ENCODE measurements at places on chromosomes 7 and 10.

- peak; percentile 71 for DNase-seq
These were observed 13.1 kb upstream of the CAMK2G start for GRCh38 chr10:73887294-73888039.

DNA sequence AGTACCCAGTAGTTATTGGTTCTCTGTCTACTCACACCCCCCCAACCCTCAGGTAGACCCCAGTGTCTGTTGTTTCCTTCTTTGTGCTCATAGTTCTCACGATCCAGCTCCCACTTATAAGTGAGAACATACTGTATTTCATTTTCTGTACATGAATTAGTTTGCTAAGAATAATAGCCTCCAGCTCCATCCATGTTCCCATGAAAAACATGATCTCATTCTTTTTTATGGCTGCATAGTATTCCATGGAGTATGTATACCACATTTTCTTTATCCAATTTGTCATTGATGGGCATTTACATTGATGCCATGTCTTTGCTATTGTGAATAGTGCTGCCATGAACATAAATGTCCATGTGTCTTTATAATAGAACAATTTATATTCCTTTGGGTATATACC is 2.6 kb upstream of the FRMPD2 start:
- no peak for DNase-seq

GRCh38 chr10:17737027-17737965 is 14.7 kb upstream of the TMEM236 start:
- DNase-seq, result peak; percentile 24

DNA sequence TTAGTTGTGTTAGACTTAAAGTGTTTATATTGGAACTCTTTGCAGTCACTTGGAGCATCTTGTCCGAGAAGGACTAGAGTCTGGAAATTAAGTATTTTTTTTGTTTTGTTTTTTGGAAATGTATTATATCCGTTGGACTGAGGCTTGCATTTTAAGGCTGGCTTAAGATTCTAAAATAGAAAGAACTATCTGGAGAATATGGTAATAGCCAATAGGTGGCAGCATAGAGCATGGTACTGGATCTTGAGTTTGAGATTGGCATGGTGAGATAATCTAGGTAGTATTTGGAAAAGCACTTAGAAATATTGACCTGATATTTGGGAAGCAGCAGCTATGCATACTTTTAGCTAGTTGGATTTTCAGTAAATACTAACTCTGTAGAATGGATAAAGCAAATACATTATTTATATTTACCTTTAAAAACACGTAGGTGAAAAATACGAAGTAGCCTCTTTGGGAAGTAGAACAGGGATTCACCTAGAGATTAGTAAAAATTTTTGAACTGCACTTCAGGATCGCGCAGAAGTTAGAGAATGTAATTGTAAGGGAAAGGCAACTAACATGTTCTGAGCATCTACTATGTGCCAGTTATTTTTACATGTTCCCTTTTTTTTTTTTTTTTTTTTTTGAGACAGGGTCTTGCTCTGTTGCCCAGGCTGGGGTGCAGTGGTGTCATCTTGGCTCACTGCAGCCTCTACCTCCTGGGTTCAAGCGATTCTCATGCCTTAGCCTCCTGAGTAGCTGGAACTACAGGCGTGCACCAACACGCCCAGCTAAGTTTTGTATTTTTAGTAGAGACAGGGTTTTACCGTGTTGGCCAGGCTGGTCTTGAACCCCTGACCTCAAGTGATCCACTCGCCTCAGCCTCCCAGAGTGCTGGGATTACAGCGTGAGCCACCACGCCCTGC is 78.6 kb downstream of the LCOR start:
- peak; percentile 26 for DNase-seq

DNA sequence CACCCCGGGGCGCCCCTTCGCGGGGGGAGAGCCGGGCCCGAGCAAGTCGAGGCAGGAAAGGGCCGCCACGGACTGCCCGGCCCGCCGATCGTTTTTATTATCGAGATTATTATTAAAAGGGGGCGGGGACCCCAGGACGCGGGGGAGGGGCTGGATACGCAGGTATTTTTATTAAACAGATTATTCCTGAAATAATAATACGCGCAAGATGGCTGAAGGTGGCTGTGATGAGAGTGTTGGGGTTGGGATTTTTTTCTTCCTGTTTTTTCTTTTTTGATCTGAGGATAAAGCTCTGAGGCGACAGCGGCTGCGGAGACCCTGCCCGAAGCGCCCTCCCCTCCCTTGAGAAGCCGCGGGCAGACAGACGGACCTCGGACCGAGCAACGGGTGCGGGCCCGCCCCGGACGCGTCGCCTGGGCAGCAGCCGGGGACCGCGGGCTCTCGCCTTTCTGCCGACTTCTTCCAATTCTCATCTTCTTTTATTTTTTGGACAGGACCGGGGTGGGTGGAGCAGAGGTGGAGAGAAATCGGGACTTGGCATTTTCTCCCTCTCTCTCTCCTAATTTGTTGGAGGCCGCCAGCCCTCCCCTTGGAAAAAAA is 1.4 kb upstream of the TRIM8 start:
- DNase-seq, result peak; percentile 65

DNA sequence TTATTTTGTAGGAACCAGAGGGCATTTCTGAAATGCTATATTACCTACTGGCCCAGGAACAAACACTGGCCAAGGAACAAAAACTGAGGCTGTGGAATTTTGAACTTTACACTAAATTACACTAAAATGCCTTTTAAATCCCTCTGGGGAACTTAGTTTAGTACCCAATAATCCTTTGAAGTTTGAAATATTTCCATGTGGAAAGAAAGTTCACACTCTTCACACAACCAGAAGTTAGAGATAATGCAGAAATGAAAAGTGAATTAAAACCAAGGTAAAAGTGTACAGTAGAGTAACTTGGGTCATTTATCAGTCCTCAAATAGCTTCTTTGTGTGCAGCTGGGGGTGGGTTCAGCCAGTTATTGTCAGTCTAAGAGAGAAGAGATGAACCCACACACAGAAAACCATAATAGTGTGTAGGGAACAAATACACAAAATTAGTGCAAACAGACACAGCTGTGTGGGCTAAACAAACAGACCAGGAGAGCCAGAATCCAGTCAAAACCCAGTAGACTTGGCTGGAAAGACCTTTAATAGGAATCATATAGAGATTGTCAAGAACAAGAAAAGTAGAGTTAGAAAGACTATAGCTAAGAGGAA is 46.5 kb upstream of the DGKI start:
- DNase-seq, result no peak

GRCh38 chr10:1287971-1288401 is 231.8 kb downstream of the WDR37 start:
- DNase-seq, result no peak

DNA sequence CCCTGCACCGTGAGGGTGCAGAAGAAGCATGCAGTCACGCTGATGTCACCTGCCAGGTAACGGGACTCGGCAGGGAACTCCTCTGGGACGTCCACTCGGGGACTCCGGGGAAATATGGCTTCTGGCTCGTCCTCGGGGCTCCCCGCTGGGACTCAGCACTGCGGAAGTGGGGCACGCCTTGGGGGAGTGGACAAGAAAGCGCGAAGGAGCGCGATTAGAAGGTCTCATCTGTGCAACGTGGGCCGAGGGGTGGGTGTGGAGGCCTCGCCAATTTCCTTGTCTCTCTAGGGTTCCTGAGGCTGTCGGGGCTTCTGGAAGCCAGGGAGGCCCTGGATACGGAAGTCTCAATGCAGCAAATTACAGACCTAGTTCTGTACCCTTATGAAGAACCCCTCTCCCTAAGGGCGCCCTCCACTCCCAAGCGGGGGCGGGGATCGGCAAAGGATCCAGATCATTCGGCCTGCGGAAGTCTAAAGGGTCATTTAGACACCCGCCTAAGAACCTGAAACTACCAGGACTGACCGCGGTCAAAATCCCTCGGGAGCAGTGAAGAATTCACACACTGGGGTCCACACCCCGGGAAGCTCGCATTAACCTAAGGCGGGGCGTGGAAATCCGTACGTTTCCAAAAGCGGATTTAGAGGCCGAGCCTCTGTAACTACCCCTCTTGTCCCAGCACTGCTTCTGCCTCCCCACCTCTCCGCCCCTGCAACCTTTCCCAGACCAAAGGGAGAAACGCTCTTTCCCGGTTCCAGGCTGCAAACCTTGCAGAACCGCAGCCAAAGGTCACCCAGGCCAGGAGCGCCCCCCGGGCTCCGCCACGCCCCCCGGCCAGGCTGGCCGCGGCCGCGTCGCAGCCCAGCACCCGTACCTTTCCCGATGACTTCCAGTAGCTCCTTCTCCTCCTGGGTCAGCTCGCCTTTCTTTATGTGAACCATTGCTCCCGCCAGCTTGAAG is 640 bp downstream of the ANKMY2 start:
- DNase-seq, result peak; percentile 68

DNA sequence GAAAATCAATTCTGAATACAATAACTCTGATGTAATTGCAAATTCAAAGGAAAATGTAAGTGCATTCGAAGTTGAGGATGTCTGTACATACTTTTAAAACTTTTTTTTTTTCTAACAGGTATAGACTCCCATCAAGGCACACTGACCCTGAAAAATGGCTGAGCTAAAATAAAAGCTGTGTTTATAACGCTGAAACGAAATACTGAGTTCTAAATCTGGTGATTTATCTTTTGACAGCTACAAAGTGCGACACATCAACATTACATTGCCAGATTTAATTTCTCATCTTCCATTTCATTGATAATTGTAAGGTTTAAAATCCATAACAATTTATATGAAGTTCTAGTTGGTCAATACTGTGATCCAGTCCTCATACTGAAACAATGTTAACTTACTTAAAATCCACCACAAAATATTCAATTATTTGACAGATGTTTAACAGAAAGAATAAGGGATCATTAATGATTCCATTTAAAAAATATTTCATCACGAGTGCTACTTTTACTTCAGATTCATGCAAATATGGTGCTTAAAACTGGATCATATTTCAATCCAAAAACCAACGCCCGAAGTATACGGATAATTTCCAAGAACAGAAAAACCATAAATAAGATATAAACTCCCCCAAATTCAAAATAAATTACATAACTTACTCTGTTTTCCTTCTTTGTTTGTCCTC is 1.4 kb downstream of the RAB11FIP2 start:
- DNase-seq, result no peak

GRCh38 chr10:104957178-104957841 is 316.2 kb downstream of the SORCS3 start:
- no peak for DNase-seq

DNA sequence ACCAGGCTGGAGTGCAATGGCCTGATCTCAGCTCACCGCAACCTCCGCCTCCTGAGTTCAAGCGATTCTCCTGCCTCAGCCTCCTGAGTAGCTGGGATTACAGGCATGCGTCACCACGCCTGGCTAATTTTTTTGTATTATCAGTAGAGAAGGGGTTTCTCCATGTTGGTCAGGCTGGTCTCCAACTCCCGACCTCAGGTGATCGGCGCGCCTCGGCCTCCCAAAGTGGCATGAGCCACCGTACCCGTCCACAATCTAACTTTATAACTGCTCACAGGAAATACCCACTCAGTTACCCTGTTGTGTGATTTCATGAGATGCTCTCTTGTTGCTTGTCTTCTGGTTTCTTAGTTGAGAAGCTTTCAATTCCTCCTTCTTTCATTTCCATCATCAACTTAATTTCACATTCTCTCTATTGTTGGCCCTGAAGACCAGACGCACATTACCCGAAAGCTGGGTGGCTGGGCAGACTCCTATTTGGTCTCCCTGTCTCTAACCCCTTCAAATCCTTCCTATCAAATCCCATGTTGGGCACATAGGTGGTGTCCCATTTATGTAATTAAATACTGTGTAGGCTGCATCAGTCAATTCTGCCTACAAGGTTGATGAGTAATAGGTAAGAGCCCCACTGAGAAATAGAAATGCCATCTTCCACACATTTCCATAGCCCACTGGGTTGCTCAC is 1.1 kb upstream of the GSTO2 start:
- no peak for DNase-seq

- DNase-seq, result no peak
These were observed 91.5 kb upstream of the MXI1 start for GRCh38 chr10:110115784-110116520.

DNA sequence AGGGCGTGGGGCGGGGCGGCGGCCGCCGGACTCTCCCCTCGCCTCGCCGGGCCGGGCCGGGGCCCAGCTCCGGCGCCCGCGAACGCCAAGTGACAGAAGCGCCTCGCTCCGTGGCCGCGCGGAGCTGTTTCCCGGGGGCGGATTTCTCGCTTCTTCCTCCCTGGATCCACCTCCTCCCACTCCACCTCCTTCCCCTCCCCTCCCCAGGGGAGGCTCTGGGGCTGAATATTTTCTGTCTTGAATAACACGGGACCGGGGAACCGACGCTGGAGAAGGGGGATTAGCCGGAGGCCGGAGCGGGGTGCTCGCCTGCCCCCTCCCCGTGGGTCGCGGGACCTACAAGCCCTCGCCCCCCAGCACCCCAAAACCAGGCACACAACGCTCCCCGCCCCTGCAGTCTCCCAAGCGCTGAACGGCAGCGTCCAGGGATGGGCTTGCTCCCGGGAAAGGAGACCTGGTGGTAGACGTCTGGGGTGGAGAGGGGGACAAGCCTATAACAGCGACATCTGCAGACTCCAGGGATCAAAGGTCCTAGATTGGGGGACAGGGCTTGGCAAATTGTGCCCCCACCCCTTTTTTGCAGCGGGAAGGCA is at the start of gene ARHGAP21:
Gene ARHGAP21, minus strand, starts transcription at position 100 of the 593 bp plus-strand sequence. CDS start 1,988 bp downstream, outside the sequence.
- peak; percentile 73 for DNase-seq

DNA sequence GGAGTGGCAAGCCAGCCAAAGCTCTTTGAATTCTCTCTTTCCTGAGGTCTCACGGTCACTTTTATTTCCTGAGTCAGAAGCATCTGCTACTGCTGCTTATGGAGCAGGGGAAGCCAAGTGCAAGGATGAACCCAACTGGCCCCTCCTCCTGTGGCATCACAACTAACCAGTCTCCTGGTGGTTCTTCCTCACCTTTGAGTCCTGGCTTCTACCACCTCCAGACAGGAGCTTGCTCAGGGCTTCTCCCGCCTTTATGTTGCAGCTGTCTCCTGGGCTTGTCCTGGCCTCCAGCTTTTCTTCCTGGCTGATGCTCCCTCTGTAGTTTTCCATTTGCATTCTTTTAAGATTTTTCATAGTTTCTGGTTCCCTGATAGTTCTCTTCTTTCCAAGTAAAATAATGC is 349.7 kb upstream of the NRP1 start:
- no peak for DNase-seq
